Stimulated activated CD4-positive, alpha-beta T cell treated with anti-CD3 and anti-CD28 coated beads, Interleukin-1b, Interleukin-23, amount 100 ng/mL, for 4 hours (primary cell): ENCODE measurements at places on chromosomes 12 and 14.

GRCh38 chr12:76094754-76095153 lies 10.3 kb upstream of the NAP1L1 start:
- DNase-seq = no peak

DNA sequence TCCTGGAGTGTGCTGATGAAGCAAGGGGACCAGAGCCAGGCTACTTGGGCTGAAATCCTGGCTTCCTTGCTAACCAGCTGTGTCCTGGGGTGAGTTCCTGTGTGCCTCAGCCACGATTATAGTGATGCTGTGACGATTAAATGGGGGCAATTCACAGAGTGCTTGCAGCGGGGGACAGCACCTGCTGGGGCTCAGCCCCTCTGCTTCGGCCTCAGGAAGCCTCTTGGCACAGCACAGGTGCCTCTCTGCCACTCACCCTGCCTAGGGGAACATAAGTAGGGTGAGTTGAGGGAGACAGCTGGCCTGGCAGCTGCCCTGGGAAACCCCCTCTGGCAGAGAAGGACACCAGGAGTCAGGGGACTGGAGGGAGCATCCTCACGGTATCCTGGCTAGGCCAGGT lies 9.4 kb downstream of the KRT80 start:
- no peak for DNase-seq

GRCh38 chr12:82721726-82722125 lies 35.0 kb downstream of the TMTC2 start:
- DNase-seq = no peak

GRCh38 chr12:76680940-76681339 lies 83.0 kb upstream of the ZDHHC17 start:
- no peak for DNase-seq

GRCh38 chr12:70660620-70661219 lies 23.5 kb upstream of the PTPRB start:
- no peak for DNase-seq

GRCh38 chr12:10620078-10620779 lies 6.8 kb upstream of the MAGOHB start:
- DNase-seq = no peak

- DNase-seq = no peak
Measured at GRCh38 chr14:66944872-66945271, 244.4 kb upstream of the GARIN2 start.

GRCh38 chr12:96198965-96199364 lies 4.8 kb downstream of the ELK3 start:
- DNase-seq = no peak

- no peak for DNase-seq
Measured at GRCh38 chr12:13472690-13473089, 276.2 kb downstream of the EMP1 start.

DNA sequence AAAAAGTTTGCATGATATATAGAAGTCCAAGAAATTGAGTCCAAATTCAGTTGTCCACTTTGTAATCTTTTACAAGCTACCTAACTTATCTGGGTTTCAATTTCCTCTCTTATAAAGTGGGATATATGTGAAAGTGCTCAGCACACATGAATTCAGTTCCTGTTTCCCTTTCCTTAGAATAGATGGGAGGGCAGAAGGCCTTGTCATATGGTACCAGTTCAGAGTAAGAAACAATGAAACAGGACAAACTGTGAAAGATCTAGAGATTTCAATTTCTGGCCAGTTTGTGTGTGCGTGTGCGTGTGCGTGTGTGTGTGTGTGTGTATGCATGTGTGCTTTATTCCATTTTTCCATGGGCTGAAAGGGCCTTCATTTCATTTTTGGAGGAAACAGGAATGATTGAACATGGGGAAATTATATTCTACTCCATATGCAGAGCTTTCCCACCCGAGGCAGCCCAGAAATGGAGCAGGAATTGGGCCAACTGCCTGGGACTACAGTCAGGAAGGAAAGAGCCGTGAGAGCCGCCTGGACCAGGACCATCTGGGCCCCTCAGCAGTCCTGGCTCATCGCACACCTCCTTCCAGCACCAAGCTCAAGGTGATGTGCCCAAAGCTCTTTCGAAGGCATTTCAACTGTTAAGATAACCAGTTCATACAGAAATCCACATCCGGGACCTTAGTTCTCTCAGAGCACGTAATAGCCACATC lies 183.2 kb downstream of the EPS8 start:
- no peak for DNase-seq

- no peak for DNase-seq
Measured at GRCh38 chr14:69586404-69586803, 11.7 kb upstream of the CCDC177 start.

DNA sequence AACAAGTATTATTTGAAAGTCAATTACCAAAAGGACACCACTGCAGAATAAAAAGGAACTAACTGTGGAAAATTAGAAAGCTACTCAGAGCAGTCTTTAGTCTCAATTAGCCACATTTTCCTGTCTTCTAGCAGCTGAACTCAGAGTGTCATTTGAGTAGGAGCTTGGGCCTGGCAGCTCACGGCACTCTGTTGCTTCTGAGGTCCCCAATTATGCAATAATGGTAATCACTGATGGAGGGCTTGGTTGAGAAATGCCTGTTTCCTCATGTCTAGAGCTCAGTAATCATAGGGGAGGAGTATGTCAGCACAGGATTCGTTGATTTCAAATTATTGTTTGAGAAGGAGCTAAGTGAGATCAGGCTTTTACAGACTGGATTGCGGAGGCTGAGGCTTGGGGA lies 108.6 kb downstream of the VRK1 start:
- DNase-seq = no peak

- DNase-seq = no peak
Measured at GRCh38 chr14:99257673-99258221, 14.2 kb downstream of the BCL11B start.

DNA sequence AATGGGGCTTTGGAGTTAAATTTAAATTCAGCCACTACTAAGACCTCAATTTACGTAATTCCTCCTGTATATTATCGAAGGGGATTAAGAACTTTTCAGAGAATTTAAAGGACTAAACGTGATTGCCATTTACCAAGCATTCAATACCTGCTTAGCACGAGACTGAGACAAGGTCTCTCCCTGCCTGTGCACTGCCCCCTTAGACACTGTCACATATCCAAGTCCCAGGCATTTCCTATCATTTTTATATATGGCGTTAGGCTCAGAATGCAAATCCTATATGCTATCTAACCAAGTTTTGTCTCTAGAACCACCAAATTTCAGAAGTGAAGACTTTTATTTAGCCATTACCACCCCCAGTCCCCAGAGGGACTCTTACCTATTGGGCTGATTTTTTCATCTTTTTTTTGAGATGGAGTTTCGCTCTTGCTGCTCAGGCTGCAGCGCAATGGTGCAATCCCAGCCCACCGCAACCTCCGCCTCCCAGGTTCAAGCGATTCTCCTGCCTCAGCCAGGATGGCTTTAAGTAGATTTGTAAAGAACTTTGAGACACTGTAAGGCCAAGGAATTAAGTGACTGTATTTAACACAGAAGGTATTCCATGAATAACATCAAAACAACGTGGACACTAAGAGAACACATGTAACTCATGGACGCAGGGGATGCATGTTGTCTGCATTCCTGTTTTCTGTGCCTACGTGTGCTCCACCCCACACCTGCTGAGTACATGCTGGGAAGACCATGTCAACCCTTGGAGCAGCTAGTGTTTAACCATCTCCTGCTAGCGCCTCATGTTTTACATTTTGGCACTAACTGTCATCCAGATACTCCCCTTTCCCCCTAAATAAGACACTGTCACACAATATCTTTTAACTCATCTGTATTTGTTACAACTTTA lies 6.4 kb downstream of the HSP90AA1 start:
- no peak for DNase-seq

GRCh38 chr14:74684434-74684833 lies 28.4 kb downstream of the AREL1 start:
- no peak for DNase-seq

GRCh38 chr12:102730996-102731395 lies 186.0 kb downstream of the PAH start:
- no peak for DNase-seq
